ENCODE measurements at places on chromosomes 4 and X.
A peak's percentile ranks its signal among the peaks of the same experiment; 100 is the strongest.

GRCh38 chrX:119885554-119886428, 9.9 kb upstream of the AKAP14 start:
- peak; percentile 53 for DNase-seq

- no peak for DNase-seq
Observed at GRCh38 chr4:101009471-101009870, 337.9 kb downstream of the PPP3CA start.

GRCh38 chr4:54942721-54943120, 182.7 kb downstream of the KDR start:
- DNase-seq, result peak; percentile 56

DNA sequence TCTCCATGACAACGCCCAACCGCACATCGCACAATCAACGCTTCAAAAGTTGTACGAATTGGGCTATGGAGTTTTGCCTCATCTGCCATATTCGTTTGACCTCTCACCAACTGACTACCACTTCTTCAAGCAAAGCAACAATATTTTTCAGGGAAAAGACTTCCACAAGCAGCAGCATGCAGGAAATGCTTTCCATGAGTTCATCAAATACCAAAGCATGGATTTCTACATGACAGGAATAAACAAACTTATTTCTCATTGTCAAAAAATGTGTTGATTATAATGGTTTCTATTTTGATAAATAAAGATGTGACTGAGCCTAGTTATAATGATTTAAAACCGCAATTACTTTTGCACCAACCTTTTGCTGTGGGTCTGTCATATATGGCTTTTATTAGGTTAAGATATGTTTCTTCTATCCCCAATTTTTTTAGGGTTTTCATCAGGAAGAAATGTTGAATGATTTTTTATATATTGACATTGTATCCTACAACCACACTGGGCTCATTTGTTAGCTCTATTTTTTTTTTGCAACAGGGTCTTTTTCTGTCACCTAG, 138.4 kb downstream of the PWWP3B start:
- DNase-seq, result no peak

- no peak for DNase-seq
Observed at GRCh38 chr4:64564126-64564525, 154.9 kb upstream of the TECRL start.

DNA sequence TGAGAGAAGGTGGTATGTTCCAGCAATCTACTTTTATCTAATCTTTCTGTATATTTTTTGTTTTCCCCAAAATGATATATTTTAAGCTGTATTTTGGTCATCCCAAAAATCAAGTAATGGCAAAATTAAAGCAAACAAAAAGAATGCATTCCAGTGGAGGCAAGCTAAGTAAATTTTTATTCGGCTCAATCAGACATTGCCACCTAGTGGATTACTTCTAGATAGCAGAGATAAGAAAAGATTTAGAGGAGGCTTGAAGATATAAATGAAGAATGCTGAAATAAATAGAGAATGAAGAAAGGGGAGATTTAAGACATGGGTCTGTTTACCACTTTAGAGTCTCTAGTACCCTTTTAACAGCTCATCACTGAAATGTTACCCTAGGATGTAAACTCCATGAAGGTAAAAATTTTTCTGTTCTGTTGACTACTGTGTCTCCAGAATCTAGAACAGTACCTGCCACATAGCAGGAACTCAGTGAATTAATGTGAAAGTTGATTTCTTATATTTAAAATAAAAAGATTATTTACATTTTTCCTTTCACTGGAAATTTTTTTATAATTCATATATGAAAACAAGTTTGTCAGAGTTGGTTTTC, 110.9 kb upstream of the ANK2 start:
- DNase-seq, result no peak

DNA sequence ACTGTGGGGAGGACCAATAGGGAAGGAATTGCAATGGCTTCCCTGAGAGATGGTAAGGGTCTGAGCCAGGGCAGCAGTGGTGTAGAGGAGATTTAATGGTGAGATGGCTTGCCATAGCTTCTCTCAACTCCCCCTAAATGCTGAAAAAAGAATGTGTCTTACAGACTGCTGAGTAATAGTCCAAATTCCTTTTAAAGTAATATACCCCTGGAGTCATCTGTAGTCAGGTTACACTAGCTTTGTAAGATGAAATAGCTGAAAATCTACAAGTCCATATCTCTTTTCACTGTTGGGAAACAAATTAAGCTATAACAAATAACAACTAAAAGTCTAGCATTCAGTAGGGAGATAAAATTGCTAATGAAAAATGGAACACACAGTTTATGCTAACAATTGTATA, 33.5 kb downstream of the MAPK10 start:
- no peak for DNase-seq

DNA sequence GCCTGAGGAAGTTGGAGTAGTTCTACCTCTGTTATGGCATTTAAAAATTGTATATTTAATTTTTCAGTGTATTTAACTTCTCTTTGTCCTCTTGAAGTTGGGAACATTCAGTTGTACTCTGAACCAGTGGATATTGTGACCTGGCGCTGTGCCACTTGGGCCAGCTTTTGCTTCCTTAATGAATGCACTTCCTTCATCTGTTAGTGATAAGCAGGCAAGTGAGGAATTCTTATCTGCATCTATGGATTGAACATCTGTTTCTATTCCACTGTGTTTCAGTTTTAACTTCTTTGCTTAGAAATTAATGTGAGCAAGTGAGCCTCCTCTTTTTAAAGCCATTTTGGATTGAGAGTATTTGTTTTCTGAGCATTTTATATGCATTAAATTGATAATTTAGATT, 128.3 kb downstream of the UCHL1 start:
- DNase-seq, result no peak

DNA sequence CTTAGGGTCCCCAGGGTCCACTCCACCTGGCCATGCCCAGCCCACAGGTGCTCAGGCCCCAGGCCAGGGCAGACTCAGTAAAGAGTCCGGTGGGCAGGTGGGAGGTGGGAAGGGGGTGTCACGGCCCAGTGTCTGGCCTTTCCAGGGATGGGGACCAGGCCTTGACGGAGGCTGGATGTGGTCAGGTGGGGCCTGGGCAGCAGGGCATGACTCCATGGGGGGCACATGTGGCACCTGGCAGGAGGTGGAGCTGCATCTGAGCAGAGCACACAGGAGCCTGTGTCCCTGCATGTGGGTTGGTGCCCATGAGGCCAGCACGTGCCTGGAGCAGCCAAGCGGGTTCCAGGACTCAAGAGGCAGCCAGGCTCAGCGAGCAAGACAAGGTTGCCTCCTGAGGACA, 132.9 kb downstream of the FAM53A start:
- no peak for DNase-seq

GRCh38 chr4:137422666-137423065, 109.6 kb downstream of the PCDH18 start:
- no peak for DNase-seq

GRCh38 chrX:105646592-105647372, 175.6 kb upstream of the NRK start:
- DNase-seq, result no peak

GRCh38 chr4:183295711-183296110, 24.4 kb downstream of the CLDN22 start:
- no peak for DNase-seq

- no peak for DNase-seq
Observed at GRCh38 chr4:10734697-10735096, 50.1 kb upstream of the CLNK start.

GRCh38 chrX:37455381-37455780, 106.2 kb downstream of the PRRG1 start:
- DNase-seq, result no peak

GRCh38 chr4:44446801-44447562, 1.6 kb downstream of the KCTD8 start:
- DNase-seq, result no peak

DNA sequence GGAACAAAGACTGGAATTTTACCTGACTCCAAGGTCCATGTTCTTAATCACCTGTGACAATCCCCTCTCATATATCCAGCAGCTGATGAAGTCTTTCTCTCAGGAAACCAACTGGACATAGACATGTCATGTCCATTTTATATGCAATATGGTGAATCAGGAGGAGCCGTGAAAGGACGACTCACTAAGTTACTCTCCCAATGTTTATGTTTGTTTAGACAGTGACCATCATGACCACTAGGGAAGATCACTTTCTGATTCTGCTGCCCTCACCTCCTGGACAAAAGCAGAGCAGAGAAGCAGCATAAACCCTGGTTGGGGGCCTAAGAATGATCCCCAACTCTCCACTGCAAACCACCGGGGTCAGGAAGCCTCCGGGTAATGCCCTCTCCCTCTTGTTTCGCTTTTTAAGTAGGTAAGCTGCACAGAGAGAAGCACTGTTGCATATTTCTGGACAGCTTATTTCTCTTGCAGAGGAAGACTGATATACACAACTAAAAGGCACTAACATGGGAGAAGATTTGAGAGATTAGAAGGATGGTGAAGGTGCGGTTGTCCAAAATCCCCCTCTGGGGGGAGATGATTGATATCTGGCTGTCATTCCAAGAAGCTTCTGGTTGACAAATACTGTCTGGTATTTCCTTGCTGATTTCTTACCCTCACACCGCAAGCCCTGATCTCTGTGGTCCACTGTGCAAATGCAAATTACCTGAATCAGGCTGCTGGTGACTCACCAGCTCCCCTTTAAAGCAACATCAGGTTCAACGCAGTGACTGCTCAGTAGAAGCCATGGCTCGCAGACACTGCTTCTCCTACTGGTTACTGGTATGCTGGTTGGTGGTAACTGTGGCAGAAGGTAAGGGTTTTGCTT, at the start of gene ODAPH:
Gene ODAPH (plus strand): TSS at position 773 of the 871 bp plus-strand sequence. CDS start 17 bp downstream, at position 790.
- DNase-seq, result peak; percentile 40

DNA sequence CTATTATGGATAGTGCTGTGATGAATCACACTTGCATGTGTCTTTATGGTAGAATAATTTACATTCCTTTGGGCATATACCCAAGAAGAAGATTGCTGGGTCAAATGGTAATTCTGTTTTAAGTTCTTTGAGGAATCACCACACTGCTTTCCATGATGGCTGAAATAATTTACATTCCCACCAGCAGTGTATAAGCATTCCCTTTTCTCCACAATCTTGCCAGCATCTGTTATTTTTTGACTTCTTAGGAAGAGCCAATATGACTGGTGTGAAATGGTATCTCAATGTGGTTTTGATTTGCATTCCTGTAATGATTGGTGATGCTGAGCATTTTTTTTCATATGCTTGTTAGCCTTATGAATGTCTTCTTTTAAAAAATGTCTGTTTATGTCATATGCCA, 1120.2 kb downstream of the ARAP2 start:
- no peak for DNase-seq

GRCh38 chrX:19057856-19058255, 64.4 kb downstream of the ADGRG2 start:
- no peak for DNase-seq

- no peak for DNase-seq
Observed at GRCh38 chr4:186486172-186486571, 69.2 kb downstream of the MTNR1A start.

DNA sequence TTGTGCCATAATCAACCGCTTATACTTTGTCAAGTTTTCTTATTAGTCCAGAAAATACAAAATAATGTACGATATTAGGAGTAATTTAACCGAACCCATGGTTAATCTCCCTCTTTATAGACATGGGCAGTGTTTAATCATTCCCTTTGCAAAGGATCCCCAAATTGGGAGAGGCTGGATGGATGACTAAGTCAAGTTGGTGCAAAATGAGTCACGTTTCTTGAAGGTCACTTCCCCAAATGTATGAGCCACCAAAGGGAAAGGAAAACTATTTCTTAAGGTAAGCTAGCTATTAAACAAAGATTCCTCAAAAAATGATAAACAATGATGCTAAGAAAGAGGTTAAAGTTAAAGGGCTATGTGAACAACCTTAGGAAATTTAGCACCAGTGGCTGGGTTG, 17.5 kb downstream of the MAML3 start:
- no peak for DNase-seq

Data from CD4-positive, alpha-beta T cell treated with Interleukin-15 for 4 hours (primary cell).